ENCODE measurements at places on chromosomes 11 and 22.

GRCh38 chr11:12285811-12286222, 91.6 kb upstream of the PARVA start:
- no peak for DNase-seq

- DNase-seq = no peak
Measured at GRCh38 chr11:130211144-130211543, 51.6 kb downstream of the ST14 start.

GRCh38 chr11:36456156-36456555, 53.9 kb downstream of the TRAF6 start:
- no peak for DNase-seq

- no peak for DNase-seq
Measured at GRCh38 chr11:85893395-85893794, 38.2 kb downstream of the CCDC83 start.

DNA sequence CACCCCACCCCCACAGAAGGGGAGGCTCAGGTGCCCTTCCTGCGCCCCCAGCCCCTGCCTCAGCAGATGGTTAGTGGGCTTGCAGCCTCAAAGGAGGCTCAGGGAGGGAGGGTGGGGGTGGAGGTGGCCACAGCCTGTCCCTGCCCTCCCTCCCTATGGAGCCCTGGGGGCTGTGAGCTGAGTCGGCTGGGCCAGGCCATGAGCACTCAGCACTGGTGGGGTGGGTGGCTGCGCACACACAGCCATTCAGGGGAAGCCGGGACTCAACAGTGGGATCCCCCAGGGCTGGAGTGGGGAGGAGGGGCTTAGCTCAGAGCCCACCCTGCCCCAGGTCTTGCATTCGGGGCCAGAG, 50.2 kb downstream of the FLRT1 start:
- no peak for DNase-seq

DNA sequence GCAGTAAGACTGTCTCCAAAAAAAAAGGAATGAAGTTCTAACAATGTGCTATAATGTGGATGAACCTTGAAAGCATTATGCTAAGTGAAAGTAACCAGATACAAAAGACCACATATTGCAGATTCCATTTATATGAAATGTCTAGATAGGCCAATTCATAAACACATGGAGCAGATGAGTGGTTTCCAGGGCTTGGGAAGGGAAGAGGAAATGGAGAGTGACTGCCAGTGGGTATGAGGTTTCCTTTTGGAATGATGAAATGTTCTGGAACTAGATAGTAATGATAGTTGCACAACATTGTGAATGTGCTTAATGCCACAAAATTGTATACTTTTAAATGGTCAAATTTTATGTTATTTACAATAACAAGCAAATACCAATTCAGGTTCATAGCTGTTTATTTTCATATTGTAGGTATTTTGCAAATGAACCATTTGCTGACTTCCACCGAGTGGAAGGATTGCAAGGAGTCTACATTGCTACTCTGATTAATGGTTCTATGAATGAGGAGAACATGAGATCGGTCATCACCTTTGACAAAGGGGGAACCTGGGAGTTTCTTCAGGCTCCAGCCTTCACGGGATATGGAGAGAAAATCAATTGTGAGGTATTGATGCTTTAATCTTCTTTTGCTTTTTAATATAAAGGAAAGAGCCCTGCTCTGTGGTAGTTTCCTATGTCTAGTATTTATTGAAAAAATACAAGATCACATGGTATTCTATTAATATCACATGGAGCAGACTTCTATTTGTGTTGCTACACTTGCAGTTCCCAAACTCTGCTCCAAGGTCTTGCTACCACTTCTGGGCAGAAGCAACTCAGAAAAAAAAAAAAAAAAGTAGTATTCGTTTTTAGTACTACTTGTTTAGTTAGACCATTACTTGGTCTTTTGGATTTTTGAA, 67.7 kb upstream of the SORL1-AS1 start:
- DNase-seq = no peak

GRCh38 chr22:50513175-50513574, 5.2 kb downstream of the NCAPH2 start:
- DNase-seq = no peak

- no peak for DNase-seq
Measured at GRCh38 chr22:32576553-32577253, 102.1 kb downstream of the FBXO7 start.

DNA sequence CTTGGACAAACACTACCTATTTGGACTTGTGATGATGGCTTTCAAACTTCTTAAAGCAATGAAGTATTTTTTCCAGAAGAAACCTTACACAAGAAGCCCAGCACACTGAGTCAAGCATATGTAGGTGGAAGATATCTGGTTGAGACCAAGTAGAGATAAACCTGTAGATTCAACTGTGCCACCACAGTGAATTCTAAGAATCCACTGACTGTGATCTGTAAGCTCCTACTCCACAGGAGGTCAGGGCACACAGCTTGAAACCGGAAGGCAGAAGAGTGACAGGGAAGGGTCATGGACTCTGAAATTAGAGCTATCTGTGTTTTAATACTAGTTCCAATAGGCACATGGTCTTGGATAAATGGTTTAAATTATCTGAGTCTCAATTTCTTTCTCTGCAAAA, 404.5 kb downstream of the ETS1 start:
- no peak for DNase-seq

DNA sequence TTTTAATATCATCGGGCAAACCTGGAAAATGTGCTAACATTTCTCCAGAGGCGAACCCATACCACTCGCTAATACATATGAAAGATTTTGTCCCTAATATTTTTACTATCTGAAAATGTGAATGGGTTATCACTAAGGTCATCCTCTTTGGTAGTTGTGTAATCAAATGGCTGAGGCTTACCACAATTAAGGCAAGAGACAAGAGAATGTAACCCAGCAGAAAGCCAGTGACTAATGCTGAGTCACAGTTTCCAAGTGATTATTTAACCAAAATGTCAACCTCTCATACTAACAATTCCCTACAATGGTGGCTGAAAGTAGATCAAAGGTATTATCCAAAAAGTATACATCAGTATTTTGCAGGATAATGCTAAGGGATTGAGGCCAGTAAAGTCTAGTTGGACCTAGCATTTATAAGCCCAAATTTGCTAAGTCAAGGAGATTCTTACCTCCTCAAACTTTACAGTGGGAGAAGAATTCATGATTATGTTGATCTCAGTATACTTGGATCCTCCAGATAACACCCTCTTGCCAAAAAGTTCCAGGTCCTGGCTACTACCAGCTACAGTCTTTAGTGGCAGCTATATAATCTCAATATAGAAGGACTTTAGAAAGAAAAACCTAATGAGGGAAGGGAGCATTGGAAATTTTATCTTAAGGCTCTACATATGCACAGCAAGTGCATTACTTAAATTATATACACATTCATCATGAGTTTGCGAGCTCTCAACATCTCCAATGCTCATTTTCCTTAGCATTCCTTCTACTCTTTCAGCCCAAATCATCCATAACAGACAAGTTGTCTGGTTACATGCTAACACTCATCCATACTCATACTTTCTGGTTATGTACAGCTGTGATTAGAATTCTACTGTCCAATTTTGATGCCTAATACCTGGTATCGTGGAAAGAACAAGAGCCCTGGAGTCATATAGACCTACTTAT, 25.4 kb downstream of the SIK3 start:
- DNase-seq = no peak

DNA sequence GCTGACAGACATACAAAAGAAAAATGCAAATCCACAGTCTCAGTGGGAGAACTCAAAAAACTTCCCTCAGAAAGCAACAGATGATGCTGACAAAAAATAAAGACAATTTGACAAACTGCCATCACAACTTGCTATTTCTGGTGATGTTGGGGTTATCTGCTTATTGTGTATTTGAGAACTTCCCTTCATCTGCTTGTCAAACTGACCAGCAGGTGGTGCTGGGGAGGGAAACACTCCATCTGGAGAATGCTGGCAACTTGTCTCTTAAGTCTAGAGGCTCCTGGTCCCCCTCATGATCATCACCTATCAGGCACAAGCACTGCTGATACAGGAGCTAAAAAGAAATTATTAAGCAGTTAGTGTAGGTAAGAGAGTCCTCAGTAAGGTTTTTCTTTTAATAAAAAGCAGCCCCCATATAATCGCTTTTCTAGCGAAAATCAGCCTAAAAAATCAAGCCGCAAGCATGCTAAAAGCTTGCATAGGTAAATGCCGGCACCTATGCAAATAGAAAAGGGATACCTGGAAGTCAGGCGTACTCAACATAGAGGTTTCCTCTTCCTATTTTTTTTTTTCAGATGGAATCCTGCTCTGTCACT, 9.8 kb upstream of the FAM111B start:
- peak; percentile 66 for DNase-seq

- no peak for DNase-seq
Measured at GRCh38 chr11:131766637-131767036, 396.2 kb downstream of the NTM start.

GRCh38 chr22:18075101-18075719, 2.6 kb upstream of the PEX26 start:
- no peak for DNase-seq

- no peak for DNase-seq
Measured at GRCh38 chr11:32489464-32489863, 54.1 kb upstream of the WT1 start.
